ENCODE measurements at places on chromosomes 16 and 17. TPM values are rescaled to one million over a fixed set of nuclear protein-coding genes. Genes with fewer than 3 reads are reported as not detected.

The PDIA2 gene
- 1.3 TPM for total RNA-seq

The NLK gene
- 49.9 TPM for total RNA-seq

- peak overlapping the region; percentile 66 for H3K4me3 ChIP-seq
- peaks cover 89% of the 10 kb centered on the region for H3K27me3 ChIP-seq
- no peak overlapping the region for H3K27ac ChIP-seq
- H3K4me1 ChIP-seq = peaks cover 28% of the 10 kb centered on the region
- DNase-seq = peak; percentile 73
- peaks cover 16% of the 10 kb centered on the region for H3K36me3 ChIP-seq
These were observed 772 bp downstream of the NTN1 start for GRCh38 chr17:9021992-9022572.

DNA sequence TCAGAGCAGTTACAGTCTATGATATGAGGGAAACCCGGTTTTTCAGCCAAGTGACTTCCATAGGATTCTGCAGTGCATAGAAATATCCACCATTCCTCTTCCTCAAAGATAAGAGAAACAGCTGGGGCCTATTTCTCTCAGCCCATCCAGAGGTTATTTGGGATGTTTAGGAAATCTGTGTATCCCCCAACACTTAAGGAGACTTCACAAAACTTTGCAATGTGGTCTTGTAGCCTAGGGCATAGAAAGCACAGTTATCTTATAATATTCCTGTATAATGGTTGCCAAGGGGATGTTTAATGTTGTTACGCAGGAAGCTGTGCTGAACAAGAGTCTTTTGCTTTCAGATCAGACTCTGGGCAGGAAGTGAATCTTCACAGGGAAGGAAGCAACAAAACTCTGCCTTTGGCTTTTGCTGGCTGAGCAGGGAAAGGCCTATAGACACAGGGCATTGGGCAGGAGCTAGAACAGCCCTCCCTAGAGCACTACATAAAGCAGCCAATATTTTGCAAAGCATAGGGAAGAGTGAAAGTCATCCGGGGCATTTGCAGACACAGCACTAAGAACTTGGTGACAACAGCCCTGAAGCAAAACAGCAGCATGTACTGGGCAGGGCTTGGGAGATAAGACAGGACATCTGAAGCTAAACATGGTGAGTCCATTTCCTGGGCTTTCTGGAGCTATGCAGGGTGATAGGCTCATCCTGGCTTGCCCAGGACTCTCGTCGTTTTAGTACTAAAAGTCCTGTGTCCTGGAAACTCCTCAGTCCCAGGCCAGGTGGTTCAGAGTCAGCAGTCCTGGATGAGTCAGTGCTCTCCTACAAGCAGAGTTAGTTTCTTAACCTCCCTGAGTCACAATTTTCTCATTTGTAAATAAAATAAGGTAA, 18.7 kb upstream of the BEAN1 start:
- H3K36me3 ChIP-seq = no peaks in the 10 kb centered on the region
- DNase-seq = no peak
- no peak overlapping the region for H3K27ac ChIP-seq
- no peak overlapping the region for H3K4me3 ChIP-seq
- no peaks in the 10 kb centered on the region for H3K4me1 ChIP-seq
- H3K27me3 ChIP-seq = no peaks in the 10 kb centered on the region

Data from H1 (cell line).